ENCODE measurements at places on chromosomes 5 and 9.

DNA sequence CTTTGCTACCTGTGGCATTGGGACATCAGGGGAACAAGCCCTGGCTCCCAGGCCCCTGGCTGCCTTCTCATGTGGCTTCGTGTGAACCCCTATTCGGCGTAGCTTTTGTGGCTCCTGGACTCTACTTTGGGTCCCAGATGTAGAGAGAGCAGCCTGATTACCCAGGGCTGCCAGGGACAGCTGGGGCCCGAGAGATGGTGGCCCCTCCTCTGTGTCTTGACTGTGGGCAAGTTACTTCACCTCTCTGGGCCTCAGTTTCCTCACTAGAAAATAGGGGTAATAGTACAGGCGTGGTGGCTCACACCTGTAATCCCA, 2.0 kb downstream of the PKN3 start:
- DNase-seq: no peak

DNA sequence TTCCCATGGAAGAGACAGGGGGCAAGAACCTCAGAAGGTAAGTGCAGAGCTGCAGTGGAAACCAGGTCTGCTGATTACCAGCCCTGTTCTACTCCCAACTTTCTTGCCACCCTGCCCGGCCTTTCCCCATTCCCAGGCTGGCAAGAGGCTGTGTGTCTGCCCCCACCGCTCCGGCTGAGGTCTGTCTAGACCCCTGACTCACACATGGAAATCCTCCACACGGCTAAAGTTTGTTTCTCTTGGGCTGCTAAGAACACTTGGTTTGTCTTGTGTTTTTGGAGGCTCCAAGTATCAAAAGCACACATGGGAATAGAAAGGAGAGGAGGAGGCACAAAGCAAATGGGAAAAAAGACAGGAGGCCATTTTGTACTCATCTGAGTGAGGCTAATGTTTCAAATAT, 168.3 kb downstream of the GABBR2 start:
- DNase-seq: no peak

- no peak for DNase-seq
These were observed 77.8 kb downstream of the COL15A1 start for GRCh38 chr9:99021512-99021911.

DNA sequence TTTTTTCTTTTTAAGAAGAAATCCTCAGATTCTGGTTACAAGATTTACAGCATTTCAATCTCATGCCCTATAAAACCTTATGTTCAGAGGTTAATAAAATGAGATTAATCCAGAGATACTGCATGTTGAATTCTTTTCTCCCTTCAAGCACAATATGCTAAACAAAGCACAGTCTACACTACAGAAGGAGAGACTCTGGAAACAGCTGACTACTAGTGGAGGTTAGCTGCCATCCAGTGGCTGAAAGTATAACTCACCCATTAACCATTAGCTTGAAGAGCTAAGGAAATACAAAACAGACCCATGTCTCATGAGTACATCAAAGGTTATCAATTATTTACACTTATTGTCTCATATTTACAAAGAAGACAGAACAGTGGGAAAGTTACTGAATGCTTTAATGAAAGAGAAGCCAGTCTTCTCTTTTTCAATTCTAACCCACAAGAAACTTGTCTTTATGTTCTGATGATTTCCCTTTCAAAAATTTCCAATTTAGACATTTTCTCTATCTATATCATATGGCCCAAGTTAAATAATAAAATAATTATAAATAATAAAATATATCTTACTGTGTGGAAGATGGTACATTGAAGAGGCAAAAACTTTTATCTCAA, 12.7 kb upstream of the DNAH5 start:
- peak; percentile 84 for DNase-seq

- DNase-seq: no peak
These were observed 318.4 kb upstream of the NMUR2 start for GRCh38 chr5:152723482-152723881.

- no peak for DNase-seq
These were observed 66.1 kb downstream of the SPTLC1 start for GRCh38 chr9:92048924-92049625.

- no peak for DNase-seq
These were observed 3.0 kb downstream of the ECSCR start for GRCh38 chr5:139459451-139459934.
